ENCODE measurements at places on chromosomes 3 and 15.

DNA sequence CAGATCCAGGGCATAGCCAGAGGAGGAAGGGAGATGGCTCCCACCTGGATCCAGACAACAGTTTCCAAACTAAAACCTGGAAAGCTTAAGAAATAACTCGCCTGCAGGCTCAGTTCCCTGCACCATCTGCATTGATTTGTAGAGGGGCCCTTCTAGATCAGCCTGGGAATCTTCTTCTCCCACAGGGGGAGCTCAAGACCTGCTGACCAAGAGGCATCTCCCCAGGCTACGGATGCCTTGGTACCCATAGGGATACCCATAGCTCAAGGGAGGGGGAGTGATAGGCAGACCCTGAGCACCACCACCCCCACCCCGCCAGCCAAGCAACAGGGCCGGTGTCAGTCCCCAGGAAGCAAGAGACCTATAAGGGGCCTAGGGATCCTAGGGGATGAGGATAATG is 28.0 kb upstream of the DCLK3 start:
- DNase-seq = peak; percentile 16
- no peaks in the 10 kb centered on the region for H3K4me1 ChIP-seq
- H3K36me3 ChIP-seq = no peaks in the 10 kb centered on the region
- H3K27me3 ChIP-seq = peaks cover 12% of the 10 kb centered on the region
- no peak overlapping the region for H3K4me3 ChIP-seq

DNA sequence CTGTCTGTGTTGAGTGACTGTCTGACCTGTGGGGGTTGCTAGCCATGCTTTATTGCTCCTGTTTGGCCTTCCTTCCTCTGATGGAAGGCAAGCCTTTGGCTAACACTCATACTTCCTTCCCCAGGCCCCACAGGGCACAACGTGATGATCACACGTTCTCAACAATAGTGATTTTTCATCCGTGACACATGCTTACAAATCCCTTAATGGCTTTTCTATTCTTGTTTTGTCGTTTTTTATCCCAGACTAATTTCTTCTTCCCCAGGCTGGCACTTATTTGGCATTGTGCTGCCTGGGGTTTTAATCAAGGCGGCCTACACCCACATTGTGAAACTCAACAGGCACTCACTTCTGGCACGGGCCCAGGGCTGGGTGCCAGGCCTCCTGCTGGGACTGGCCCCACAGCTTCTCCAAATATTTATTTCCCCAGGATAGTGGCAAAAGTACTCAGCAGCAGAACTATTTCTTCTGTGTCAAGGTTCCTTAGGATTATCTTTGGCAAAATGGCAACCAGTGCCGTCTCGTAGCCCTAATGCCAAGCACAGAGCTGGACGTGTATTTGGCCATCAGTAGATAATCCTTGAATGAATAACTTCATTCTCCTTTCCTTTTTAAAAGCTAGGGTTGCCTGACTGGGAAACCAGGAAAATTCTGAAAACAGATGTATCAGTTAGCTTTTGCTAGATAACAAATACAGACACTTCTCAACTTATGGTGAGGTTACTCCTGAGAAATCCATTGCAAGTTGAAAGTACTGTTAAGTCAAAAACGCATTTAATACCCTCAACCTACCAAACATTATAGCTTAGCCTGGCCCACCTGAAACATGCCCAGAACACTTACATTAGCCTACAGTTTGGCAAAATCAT is 30.6 kb downstream of the CMTM7 start:
- DNase-seq = no peak
- peaks cover 88% of the 10 kb centered on the region for H3K4me1 ChIP-seq
- peaks cover 43% of the 10 kb centered on the region for H3K36me3 ChIP-seq
- H3K4me3 ChIP-seq = no peak overlapping the region
- H3K27me3 ChIP-seq = no peaks in the 10 kb centered on the region

DNA sequence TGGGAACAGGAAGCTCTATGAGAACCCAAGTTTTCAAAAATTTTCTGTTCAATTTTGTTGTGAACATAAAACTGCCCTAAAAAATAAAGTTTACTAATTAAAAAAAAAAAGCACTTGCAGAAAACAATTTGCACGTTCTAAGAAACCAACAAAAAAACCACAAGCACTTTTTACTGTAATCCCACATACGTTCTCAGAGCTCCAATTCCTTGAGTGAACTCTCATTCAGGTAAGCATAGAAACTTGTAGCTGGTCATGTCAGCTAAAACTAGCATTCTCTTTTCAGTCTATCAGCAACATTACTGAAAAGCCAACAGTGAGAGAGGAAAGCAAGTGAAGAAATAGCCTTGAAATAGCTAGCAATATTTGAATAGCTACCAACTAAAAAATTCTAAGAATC is 11.5 kb upstream of the TMF1 start:
- peaks cover 73% of the 10 kb centered on the region for H3K4me1 ChIP-seq
- DNase-seq = no peak
- peaks cover 77% of the 10 kb centered on the region for H3K36me3 ChIP-seq

DNA sequence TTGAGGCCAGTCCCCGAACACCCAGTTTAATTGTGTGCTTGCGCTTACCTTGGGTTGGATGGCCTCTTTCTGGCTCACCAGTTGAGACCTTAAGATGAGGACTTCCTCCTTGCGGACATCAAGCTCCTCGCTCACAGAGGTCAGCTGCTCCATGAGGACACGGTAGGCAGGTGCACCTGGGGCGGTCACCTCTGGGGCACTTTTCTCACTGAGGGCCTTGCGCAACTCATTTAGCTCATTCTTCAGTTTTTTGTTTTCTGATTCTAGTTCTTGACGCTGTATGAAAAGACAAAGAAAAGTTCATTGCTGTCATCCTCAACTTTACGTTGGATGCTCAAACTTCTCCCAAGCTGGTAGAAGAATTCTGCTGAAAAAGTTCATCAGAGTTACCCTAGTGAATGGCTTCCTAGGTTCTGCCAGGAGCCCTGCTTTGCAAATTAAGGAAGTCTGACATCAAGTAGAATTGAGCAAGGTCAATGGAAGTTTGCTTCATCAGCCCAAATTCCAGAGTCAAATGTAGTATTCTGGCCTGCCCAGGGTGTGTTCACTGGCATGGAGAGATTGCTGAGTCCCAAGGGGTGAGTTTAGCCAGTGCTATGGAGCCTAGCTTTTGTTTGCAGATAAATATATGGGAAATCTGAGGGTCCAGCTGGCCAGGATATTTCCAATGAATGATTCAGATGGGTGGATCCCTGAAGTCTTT is 55.8 kb upstream of the MYO5C start:
- H3K4me3 ChIP-seq = no peak overlapping the region
- DNase-seq = no peak
- H3K4me1 ChIP-seq = no peaks in the 10 kb centered on the region
- H3K27me3 ChIP-seq = no peaks in the 10 kb centered on the region
- H3K36me3 ChIP-seq = peaks cover 23% of the 10 kb centered on the region

- no peaks in the 10 kb centered on the region for H3K27me3 ChIP-seq
- DNase-seq = no peak
- H3K4me1 ChIP-seq = no peaks in the 10 kb centered on the region
- no peak overlapping the region for H3K4me3 ChIP-seq
- H3K36me3 ChIP-seq = peaks cover 29% of the 10 kb centered on the region
Observed at GRCh38 chr3:57911593-57911992, 96.6 kb upstream of the FLNB start.

- no peaks in the 10 kb centered on the region for H3K4me1 ChIP-seq
- H3K4me3 ChIP-seq = no peak overlapping the region
- H3K36me3 ChIP-seq = no peaks in the 10 kb centered on the region
- H3K27me3 ChIP-seq = peaks cover 4% of the 10 kb centered on the region
Observed at GRCh38 chr15:35720019-35720418, 174.1 kb upstream of the DPH6 start.

Measured in activated CD4-positive, alpha-beta T cell treated with anti-CD3 and anti-CD28 coated beads, Interleukin-2, amount 10 ng/mL, durations not matched to agents 7 days and 5 days (primary cell).